ENCODE measurements at places on chromosomes 3 and 15.

- no peak for DNase-seq
Measured at GRCh38 chr3:81643721-81644120, 117.7 kb downstream of the GBE1 start.

DNA sequence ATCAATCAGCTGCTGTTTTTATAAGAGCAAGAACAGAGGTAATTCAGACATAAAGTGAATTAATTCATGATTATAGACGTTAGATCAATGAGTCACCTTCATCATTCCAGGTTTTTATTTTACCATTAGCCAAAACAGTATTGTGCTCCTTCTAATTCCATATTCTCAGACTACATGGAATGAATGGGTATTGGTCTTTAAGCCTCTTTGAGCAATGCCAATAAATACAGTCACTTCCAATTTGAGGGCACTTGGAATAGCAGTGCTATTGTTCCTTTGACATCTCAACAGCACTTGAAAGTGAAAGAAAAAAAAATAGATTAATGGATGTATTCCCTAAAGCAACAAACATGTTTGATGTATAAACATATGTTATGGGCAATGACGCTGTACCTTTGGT lies 830.9 kb upstream of the CFAP20DC start:
- no peak for DNase-seq

DNA sequence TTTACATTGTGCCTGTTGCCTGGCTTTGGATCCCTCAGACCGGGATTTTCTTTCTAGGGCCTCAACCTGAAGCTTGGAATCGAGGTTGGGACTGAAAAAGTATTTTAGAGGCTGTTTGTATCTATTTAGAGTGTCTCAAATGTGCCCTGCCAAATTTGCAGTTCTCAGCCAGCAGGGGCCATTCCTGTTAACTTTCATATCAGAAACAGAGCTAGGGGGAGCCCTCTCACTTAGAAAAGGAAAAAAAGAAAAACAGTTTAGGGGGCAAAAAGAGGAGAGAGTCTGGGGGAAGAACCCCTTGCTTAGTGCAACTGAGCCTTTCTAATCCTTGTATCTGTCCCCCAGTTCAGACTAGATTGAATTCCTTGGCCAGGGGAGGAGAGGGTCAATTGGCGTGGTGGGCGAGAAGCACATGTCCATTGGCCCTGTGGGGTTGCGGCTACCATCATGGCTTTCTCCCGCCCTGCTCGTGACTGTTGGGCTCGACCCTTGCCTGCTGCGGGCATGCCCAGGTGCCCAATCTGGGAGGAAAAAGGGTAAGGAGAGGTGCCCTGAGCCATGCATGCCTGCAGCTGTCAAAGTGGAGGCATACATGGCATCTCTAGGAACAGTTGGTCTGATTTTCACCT lies 101.6 kb downstream of the CFAP44 start:
- DNase-seq = no peak

DNA sequence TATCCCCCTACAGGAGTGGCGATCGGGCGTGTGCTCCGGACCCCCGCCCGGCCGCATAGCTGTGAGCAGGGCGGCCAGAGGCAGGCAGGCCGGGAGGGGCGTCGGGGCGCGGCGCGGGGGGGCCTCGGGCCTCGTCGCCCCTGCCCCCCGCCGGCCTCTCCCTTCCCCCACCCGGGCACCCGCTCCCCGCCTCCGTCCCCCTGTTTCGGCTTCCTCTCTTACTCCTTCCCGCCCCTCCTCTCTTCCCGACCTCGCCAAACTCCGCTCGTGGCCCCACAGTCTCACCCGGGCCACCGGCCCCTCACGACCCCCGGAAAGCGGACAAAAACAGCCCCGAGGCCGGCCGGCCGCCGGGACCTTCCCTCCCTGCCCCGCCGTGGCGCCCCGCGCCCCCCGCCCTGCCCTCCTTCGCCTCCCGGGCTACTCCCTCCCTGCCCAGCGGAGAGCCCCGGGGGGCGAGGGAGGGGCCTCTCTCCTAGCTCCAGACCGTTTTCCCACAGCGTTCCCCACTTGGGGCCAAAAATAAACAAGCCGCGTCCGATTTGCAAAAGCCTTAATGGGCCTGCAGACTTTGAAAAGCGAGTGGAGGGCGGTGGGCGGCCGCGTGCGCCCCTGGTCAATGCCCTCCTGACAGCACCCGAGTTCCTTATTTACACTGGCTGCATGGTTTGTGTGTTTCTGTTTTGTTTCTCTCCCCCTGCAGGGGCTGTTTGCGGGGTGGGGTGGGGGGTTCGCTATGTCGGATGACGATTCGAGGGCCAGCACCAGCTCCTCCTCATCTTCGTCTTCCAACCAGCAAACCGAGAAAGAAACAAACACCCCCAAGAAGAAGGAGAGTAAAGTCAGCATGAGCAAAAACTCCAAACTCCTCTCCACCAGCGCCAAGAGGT lies 1.0 kb downstream of the UBE2E1 start:
- peak; percentile 57 for DNase-seq

GRCh38 chr3:71018799-71019198 lies 564.7 kb downstream of the FOXP1 start:
- no peak for DNase-seq
